ENCODE measurements at places on chromosomes 5 and 9.
A peak's percentile ranks its signal among the peaks of the same experiment; 100 is the strongest.

DNA sequence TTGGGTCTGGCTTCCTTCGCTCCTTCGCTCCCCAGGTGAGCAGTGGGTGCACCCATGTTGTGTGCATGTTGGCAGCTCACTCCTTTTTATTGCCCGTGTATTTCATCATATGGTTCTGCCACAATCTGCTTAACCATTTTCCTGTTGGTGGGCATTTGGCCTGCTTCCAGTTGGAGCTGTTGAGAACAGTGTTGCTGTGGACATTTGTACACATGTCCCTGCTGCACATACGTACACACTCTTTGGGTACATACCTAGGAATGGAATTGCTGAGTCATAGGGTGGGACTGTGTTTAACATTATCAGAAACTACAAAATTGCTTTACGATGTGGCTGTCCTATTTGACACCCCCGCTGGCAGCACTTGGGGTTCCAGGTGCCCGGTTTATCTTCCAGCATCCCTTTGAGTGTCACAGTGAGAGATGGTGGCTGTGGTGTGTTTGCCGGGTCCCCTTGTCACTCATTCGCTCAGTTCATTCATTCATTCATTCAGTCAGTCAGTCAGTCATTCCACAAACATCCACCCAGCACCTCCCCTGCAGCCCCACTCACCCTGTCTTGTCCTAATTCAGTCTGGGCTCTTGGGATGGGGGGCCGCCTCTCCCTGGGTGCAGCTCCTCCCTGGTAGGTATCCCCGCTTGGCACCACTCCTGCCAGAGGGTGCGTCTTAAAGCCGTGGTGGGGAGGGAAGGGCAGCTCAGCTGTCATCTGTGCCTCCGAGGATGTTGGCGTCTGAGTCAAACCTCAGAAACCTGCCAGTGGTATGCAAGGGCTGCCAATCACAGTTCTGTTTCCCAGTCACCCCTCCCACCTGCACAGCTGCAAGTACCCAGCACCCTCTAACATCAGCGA is 7.9 kb upstream of the FIBCD1 start:
- no peak for DNase-seq

GRCh38 chr5:139863855-139864558 is 68.4 kb downstream of the PSD2 start:
- DNase-seq, result peak; percentile 7

- DNase-seq, result no peak
Observed at GRCh38 chr9:123337971-123338370, 18.0 kb upstream of the CRB2 start.

DNA sequence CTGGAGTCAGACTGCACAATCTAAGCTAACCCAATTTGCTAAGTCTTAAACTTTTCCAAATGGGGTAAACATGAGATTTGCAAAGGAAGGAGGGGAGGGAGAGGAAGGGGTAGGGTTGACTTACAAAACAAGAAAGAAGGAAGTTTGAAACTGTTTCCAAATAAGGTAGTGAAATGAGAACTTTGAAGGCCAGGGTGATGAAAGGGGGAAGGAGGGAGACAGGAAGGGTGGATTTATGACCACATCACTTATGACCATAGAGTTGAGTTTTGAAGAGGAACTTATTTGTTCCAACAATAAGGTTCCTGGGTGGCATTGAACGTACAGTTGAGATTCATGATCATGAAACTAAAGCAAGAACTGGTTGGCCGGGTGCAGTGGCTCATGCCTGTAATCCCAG is 72.5 kb upstream of the DAPK1 start:
- no peak for DNase-seq

- no peak for DNase-seq
Observed at GRCh38 chr9:90074316-90074962, 469.6 kb downstream of the GADD45G start.

DNA sequence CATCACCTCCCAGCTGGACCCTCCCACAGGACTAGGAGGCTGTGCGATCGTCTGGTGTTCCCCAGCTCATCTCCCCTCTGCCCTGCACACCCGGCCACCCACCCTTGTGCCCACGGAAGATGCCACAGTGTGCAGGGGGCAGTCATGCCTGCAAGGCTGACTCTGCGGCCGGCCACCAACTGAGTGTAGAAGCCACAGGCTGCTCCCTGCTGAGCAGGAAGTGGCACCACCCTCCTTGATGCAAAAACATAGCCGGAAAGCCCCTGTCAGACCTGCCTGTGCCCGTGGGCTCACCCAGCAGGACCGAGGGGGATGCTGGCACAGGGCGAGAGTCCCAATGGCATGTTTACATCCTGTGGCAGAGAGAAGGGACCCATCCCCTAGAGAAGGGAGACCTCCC is 40.3 kb upstream of the SLC12A7 start:
- DNase-seq, result no peak

GRCh38 chr5:2658447-2658846 is 93.0 kb downstream of the IRX2 start:
- no peak for DNase-seq

DNA sequence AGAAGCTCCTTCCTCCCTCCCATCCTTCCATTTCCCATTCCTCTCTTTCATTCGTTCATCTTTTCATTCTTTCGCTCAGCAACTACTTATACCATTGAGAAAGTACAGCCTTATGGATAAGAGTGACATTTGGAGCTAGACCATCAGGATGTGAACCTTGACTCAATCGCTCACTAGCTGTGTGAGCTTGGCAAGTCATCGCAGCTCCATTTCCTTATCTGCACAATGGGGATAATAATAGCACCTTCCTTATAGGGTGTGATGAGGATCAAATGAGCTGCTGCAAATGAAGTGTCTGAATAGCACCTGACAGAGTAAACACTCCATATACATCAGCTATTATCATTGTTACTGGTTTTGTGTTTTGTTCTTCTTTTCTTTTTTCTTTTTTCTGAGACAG is 28.1 kb upstream of the SYNPO start:
- no peak for DNase-seq

DNA sequence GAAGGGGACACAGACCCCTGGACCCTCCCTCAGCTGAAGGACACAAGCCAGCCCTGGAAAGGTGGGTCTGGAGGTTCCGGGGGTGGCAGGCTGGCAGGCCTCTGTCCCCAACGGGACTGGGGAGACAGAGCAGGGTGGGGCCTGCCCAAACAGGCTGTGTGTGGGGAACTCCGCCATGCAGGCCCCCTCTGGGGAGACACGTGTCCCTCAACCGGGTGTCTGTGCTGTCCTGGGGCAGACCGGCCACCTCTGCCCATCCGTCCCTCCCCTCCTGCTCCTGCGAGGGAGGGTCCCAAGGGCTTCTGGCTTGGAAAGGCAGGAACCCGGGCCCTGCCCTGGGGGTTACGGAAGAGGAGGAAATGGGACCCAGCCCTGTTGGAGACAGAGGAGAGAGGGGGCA is 1.4 kb downstream of the SLC34A3 start:
- DNase-seq, result no peak

DNA sequence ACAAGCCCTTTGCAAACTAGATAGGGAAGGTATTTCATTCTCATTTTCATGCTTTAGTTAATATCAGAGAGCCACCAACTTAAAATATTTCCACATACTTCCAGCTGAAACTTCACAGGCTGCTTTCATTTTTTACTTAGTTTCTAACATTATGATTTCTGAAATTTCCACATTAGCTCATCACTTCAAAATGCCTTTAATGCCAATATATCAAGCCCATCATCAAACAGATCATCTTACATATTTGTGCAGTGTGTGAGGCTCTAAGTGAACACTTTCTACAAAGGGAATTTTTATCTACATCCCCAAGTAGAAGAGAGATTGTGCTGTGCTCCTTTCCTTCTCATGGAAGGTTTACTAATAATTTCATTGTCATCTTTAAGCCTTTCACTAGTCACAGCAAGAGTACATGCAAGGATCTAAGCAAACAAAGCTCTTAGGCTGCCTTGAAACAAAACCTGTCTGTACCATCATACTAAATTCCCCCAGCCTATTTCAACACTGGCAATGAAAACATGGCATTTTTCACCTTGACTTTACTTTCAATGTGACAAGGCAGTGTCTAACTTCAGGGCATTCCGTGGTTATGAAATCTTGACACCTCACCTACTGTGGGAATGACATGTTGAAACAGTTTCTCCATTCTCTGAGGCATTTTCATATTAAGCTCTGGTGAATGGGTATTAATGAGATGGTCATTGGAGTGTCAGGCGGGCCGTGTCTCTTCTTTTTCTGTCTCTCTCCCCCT is 45.4 kb downstream of the PPP2R2B start:
- DNase-seq, result no peak

DNA sequence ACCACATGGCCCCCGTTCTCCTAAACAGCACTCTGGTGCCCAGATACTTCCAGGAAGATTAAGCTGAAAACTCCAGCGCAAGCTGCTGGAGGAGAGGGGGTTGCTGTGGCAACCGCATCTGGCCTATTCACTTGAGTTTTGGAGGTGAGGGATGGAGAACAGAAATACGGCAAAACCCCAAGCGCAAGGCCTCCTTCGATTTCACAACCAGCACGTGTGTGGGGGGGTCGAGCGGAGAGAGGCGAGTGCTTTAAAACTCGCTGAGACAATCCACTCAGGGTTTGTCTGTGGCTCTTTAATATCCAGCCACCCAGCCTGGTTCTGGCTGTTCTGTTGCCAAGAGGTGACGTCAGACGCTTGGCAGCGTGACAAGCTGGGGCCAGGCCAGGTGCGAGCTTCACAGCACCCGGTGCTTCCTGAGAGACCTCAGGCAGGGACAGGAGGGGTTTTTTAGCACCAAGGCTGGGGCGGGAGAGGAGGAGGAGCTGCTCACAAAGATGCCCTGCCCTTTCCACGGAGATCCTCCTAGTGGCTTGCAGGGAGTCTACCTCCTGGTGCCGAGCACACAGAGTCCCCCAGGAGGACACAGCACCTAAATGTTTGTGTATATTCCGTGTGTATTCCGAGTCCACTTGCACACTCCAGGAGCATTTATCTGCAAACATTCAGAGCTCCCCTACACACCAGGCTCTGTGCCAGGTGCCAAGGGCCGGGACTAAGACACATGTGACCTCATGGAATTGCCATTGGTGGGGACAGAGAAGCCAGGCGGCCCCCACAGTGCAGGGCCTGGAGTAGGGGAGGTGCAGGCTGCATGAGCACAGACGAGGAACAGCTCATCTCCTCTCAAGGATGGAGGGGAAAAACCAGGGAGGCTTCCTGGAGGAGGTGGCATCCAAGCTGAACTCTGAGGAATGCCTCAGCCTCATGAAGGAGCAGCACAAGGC is 194.6 kb downstream of the OLFM1 start:
- no peak for DNase-seq

DNA sequence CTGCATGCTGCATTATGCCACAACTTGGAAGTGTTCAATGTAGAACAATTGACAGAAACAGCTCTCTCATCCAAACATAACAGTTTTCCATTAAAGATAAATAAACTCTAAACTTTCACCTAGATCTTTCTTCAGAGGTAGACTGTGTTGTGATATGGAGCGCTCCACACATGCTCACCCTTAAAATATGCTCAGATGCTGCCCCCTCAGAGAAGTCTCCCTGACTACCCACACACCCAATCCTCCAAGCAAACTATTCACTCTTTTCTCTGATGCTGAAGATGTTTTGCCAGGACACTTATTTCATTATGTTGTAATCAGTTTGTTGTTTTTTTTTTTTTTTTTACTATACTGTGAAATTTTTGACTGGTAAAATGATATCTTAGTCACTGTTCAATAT is 206.6 kb upstream of the RASA1 start:
- no peak for DNase-seq

DNA sequence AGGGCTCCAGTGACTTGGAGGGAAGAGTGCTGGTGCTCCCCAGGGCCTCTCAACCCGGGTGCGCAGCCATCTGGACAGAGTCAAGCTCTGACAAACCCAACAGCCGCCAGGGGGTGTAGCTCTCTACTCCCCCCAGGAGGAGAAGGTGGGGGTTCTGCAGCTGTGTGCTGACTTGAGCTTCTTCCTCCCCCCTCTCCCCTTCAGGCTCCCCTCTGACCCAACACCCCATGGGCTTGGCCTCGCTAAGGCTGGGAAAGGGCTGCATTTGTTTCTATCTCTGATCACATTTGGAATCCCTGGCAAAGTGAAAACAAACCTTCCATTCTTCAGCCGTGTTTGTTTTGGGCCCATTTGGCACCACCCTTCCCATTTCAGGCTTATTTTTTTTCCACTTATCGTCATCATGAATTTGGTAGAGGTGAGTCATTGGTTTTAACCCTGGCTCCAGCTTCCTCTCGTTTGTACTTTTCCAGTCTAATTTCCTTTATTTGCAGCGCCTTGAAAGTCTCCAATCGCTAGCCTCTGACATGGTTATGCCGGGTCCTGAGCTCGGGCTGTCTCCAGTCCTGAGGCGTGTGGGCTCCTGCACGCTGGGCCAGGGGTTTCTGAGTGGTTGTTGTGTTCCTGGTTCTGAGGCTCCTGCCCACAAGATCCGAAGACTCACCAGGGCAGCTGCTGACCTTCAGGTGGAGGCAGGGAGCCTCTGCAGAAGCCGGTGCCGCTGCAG is 36.1 kb downstream of the DAP start:
- DNase-seq, result no peak

GRCh38 chr5:174732036-174733020 is 7.9 kb downstream of the MSX2 start:
- no peak for DNase-seq

- DNase-seq, result no peak
Observed at GRCh38 chr9:83385317-83385716, 152.9 kb downstream of the FRMD3 start.

GRCh38 chr9:135905380-135906258 is 1.7 kb downstream of the CAMSAP1 start:
- peak; percentile 36 for DNase-seq

- DNase-seq, result no peak
Observed at GRCh38 chr5:88657136-88657535, 225.8 kb downstream of the MEF2C start.

GRCh38 chr5:173027905-173028304 is 28.2 kb upstream of the CREBRF start:
- no peak for DNase-seq

GRCh38 chr5:169701910-169702451 is 64.9 kb downstream of the DOCK2 start:
- no peak for DNase-seq

GRCh38 chr9:89177012-89177943 is 1.3 kb downstream of the SHC3 start:
- no peak for DNase-seq

- no peak for DNase-seq
Observed at GRCh38 chr5:172766287-172767108, 4.5 kb downstream of the DUSP1 start.

GRCh38 chr9:76215066-76215465 is 179.2 kb downstream of the RFK start:
- no peak for DNase-seq

GRCh38 chr5:43305948-43306565 is 7.2 kb downstream of the HMGCS1 start:
- DNase-seq, result no peak

GRCh38 chr9:108673386-108673785 is 182.4 kb downstream of the ACTL7B start:
- no peak for DNase-seq

Data from stimulated activated CD8-positive, alpha-beta memory T cell treated with anti-CD3 and anti-CD28 coated beads, Interleukin-15, amount 100 ng/mL, for 4 hours (primary cell).